ENCODE measurements at places on chromosomes 1 and 21.

GRCh38 chr1:86504895-86505563 lies 36.3 kb downstream of the CLCA1 start:
- no peak for DNase-seq

DNA sequence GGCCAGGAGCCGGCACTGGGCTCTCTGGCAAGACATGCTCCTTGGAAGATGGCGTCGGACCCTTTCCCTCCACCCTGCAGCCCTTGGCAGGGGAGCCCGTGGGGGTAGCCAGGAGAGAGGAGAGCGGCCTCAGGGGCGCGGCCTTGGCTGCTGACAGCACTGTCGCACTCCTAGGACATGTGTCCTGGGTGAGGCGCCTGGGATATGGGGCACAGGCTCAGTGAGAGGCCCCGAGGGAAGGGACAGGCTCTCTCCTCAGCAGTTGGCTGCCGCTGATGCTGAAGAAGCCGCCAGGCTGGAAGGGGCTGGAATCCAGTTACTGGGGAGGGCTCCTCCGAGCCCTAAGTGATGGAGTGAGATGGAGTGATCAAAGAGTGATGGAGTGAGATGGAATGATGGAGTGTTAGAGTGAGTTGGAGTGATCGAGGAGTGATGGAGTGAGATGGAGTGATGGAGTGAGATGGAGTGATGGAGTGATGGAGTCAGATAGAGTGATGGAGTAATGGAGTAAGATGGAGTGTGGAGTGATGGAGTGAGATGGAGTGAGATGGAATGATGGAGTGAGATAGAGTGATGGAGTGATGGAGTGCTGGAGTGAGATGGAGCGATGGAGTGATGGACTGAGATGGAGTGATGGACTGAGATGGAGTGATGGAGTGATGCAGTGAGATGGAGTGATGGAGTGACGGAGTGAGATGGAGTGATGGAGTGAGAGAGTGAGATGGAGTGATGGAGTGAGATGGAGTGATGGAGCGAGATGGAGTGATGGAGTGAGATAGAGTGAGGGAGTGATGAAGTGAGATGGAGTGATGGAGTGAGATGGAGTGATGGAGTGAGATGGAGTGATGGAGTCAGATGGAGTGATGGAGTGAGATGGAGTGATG lies 27.6 kb upstream of the PKP1 start:
- DNase-seq: no peak

DNA sequence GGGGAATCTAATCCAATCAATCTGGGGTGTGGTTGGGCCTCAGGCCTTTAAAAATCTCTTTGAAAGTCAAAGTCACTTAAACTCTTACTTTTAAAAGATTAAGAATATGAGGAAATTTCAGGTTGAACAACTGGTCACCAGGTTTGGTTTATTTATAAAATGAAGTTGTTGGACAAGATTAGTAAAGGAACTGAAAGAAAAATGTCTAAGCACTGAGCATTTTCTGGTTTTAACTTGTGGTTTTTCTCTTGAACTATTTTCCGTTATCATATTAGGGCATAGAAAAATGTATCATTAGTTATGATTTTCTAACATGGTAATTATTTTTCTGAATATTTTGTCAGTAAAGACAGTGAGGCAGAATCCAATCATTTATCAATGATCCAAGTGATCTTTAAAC lies 49.6 kb downstream of the RGS2 start:
- no peak for DNase-seq

GRCh38 chr1:42774928-42775526 lies 8.0 kb downstream of the C1orf50 start:
- DNase-seq: no peak

GRCh38 chr1:76921590-76921989 lies 54.3 kb downstream of the ST6GALNAC5 start:
- no peak for DNase-seq

All from nephron progenitor cell (in vitro differentiated cells).